NCI-H446 (cell line): ENCODE measurements at places on chromosomes 16 and 17.

DNA sequence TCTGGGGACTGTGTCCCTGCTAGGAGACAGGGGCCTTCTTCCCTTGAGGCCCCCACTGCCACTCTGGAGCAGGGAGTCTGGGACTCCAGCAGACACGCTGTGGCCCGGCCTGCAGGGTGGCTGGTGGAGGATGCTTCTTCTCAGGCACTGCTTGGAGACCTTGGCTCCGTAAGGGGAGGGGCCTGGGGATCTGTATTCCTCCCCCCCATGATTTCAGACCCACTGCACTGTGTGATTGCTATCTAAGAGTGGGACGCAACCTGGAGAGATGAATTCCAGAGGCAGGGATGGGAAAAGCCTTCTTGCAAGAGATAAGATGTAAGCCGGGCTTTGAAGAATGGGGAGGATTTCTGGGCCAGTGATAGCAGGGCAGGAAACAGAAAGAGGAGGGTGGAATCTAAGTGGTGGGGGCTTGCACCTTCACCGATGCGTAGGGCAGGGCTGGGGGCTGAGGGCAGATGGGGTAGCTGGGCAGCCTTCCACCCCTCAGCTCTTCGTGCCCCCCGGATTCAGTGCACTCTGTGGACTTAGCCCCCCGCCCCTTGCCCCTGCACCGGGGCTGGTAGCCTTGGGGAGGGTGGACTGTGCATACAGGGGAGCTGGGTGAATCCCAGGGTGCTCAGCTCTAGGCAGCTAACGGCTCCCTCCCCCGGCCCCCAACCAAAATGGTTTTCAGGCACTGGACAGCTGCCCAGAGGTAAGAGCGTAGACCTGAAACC, 5.2 kb upstream of the GSE1 start:
- DNase-seq = no peak

- no peak for DNase-seq
These were observed 43.0 kb upstream of the CDH8 start for GRCh38 chr16:62079236-62079635.

GRCh38 chr17:39737206-39737759, 455 bp upstream of the GRB7 start:
- DNase-seq = no peak

DNA sequence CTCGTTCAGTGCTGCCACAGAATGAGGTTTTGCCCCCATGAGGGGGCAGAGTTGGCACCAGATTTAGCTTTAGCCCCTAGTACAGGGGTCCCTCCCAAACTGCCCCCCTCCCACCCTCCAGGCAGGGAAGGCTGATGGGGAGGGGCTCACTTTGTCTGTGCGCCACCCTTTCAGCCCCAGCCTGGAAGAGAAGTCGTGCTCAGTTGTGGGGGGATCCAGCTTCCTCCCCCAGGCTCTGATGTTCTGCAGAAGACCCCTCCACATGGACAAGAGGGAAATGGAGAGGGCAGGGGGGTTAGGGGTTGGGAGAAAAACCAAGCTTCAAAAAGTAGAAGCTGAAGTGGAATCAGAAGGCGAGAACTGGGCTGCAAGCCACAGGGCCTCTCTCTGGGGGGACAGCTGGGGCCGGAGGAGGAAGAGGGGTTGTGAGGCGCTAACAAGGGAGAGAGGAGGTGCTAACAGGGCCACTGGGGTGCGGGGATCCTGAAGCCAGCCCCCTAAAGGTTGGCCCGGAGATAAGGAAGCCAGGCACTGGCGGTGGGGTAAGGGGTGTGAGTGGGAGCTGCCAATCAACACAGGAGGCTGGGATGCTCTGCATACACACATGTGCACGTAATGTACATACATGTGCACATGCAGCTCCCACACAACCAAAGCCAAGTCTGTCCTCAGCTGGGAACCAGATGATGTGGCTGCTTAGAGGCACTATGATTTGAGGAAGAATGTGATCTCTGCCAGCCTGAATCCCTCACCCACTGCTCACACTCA, 7.0 kb upstream of the TMEM92 start:
- no peak for DNase-seq

GRCh38 chr17:67983383-67983688, 12.9 kb downstream of the C17orf58 start:
- DNase-seq = no peak

DNA sequence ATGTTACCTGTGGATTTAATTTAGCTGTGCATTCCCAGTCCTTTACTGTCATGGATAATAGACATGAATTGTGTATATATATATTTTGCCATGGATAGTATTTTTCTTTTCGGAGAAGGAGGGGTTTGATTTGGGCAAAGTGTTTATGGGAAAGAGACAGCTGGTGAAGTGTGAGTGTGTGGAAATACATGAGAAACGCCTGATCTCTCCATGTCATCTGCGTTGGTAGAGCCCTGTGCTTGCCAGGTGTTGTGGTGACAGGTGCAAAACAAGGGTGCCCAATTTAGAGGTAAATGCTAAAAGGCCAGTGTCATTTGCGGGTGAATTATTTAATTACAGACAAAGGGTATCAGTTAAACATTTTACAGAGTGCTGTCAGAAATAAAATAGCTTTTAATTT, 23.4 kb downstream of the NDEL1 start:
- DNase-seq = no peak

- no peak for DNase-seq
These were observed 38.5 kb upstream of the SLC25A19 start for GRCh38 chr17:75327757-75328156.

- no peak for DNase-seq
These were observed 25.1 kb downstream of the RAI1 start for GRCh38 chr17:17706140-17707060.

- DNase-seq = no peak
These were observed 329.2 kb downstream of the C16orf95 start for GRCh38 chr16:86987746-86988670.
